ENCODE measurements at places on chromosomes 7 and 10.

DNA sequence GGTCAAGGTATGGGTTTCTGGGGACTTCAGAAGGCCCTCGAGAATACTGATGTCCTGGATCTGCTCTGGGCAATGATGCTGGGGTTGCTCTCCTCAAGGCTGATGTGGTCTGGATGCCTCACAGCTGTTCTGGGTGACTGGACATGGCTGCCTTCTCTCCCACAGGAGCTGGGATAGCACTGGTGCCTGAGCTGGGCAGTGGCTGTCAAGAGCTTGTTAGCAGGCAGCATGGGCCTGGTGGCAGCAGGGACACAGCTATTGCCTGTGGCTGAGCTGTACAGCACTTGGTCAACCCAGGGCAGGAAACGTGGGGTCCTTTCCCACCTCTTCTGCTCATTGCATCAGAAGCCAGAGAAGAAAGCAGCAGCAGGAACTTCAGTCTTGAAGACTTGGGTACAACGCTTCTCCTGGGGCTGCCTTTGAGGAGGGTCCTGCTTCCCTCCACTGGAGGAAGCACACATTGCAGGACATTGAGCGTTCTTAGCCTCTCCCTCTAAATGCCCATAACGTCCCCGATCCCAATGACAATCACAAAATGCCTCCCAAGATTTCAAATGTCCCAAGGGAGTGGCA lies 13.0 kb downstream of the ADCYAP1R1 start:
- DNase-seq = no peak

DNA sequence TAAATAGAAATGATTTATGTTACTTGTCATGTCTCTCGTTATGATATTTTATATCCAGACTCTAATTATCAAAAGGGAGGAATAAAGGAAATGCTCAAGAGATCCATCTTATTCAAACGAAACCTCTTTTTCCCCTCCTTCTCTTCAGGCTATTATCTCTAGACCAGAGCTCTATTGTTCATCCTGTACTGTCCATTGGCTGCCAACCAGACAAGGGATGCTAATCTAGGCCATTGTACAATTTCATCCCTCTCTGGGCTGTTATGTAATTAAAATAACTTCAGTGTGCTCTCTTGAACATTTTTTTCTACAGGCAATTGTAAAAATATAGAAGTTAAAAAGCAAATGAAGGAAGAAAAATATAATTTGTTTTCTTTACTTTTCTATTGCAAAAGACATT lies 220.4 kb downstream of the HDAC9 start:
- DNase-seq = no peak

DNA sequence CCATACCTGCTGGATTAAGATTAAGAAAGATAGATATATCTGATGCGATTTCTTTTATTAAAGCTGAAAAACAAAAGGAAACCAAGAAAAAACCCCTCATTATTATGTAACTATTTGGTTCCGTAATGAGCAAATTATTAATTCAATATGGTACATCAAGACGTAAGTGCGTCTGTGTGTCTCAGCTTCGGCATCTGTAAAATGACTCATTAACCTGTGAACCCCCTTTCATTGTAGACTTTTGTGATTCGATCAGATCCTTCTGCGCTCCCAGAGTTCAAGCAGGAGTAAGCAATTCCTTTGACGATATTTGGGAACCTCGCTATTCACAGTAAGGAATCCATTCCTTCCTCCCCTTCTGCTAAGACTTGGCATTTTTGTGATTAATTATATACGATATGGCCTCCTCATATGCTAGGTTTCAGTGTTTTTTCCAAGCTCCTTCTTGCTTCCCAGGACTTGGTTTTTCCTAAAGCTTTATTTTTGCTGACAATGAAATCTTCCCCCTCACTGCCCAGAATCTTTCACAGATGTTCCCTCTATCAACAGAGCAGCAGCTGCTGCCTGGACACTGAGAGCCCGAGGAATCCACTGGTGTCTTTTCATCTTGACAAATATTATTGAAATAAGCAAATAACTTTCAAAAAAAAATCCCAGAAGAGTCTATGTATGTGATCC lies 171.7 kb upstream of the CELF2 start:
- DNase-seq = no peak

- DNase-seq = no peak
Observed at GRCh38 chr7:151178831-151179230, 8.2 kb downstream of the ASB10 start.

Measured in GM04503 (cell line).